ENCODE measurements at places on chromosomes 5 and 9.

GRCh38 chr9:33177639-33178038 is 10.5 kb upstream of the B4GALT1 start:
- no peak overlapping the region for H3K27ac ChIP-seq
- no peaks in the 10 kb centered on the region for H3K27me3 ChIP-seq
- H3K4me3 ChIP-seq: no peak overlapping the region
- DNase-seq: no peak

- H3K36me3 ChIP-seq: no peaks in the 10 kb centered on the region
- no peak overlapping the region for H3K4me3 ChIP-seq
- H3K27ac ChIP-seq: no peak overlapping the region
- H3K4me1 ChIP-seq: no peaks in the 10 kb centered on the region
Observed at GRCh38 chr5:102666164-102666946, 88.8 kb upstream of the PAM start.

GRCh38 chr5:113246361-113246870 is 188.4 kb downstream of the TSSK1B start:
- H3K4me3 ChIP-seq: peak overlapping the region; percentile 48
- no peak overlapping the region for H3K27ac ChIP-seq
- peaks cover 18% of the 10 kb centered on the region for H3K27me3 ChIP-seq
- no peak for DNase-seq
- H3K4me1 ChIP-seq: peaks cover 3% of the 10 kb centered on the region

DNA sequence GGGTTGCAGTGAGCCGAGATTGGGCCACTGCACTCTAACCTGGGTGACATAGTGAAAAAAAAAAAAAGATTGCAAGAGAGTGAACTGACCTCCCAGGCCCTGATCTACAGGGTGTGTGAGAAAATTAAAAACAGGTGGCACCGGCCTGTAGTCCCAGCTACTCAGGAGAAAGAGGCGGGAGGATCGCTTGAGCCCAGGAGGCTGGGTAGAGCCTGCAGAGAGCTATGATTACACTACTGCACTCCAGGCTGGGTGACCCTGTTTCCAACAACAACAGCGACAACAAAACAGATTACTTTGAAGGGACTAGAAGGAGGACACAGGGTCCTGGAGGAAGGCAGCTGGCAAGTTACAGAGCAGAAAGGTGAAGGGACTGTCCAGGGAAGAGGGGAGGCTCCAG is 42.2 kb upstream of the FABP6 start:
- DNase-seq: no peak
- H3K4me3 ChIP-seq: peak overlapping the region; percentile 18
- H3K4me1 ChIP-seq: peaks cover 11% of the 10 kb centered on the region
- peaks cover 8% of the 10 kb centered on the region for H3K36me3 ChIP-seq
- H3K27ac ChIP-seq: no peak overlapping the region
- peaks cover 24% of the 10 kb centered on the region for H3K27me3 ChIP-seq

DNA sequence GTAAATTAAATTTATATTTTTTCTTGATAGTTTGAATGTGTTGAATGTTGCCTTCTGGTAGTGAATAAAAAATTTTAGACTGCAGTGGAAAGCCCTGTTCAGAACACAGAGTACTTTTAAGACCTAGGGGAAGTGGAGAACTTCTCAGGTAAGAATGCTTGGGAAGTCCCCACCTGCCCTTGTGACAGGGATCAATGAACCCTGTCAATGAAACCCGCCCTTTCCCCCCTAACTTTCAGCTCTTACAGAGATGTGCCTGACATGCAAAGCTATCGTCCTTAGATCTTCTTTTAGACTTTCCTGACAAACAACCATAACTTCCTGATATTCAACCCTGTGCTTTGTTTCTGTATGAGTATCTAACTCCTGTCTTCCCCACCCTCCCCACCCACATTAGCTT is 562.7 kb downstream of the TLE4 start:
- peak; percentile 24 for DNase-seq
- peaks cover 15% of the 10 kb centered on the region for H3K4me1 ChIP-seq
- H3K36me3 ChIP-seq: peaks cover 4% of the 10 kb centered on the region
- H3K27me3 ChIP-seq: no peaks in the 10 kb centered on the region
- H3K27ac ChIP-seq: peak overlapping the region; percentile 94
- H3K4me3 ChIP-seq: peak overlapping the region; percentile 45

Data from memory B cell (primary cell).